Common myeloid progenitor, CD34-positive (primary cell): ENCODE measurements at places on chromosomes 11 and 22.

- DNase-seq: peak; percentile 29
Measured at GRCh38 chr11:117232911-117233409, 489 bp downstream of the RNF214 start.

GRCh38 chr11:2883640-2883978 lies 2.0 kb downstream of the CDKN1C start:
- DNase-seq: no peak

GRCh38 chr11:130772266-130773227 lies 143.7 kb downstream of the SNX19 start:
- peak; percentile 21 for DNase-seq

- DNase-seq: no peak
Measured at GRCh38 chr22:22752556-22753477, 108.4 kb downstream of the GGTLC2 start.

GRCh38 chr11:134558258-134558835 lies 146.3 kb upstream of the B3GAT1 start:
- no peak for DNase-seq

GRCh38 chr11:94117197-94117574 lies 11.5 kb upstream of the PANX1 start:
- DNase-seq: no peak

DNA sequence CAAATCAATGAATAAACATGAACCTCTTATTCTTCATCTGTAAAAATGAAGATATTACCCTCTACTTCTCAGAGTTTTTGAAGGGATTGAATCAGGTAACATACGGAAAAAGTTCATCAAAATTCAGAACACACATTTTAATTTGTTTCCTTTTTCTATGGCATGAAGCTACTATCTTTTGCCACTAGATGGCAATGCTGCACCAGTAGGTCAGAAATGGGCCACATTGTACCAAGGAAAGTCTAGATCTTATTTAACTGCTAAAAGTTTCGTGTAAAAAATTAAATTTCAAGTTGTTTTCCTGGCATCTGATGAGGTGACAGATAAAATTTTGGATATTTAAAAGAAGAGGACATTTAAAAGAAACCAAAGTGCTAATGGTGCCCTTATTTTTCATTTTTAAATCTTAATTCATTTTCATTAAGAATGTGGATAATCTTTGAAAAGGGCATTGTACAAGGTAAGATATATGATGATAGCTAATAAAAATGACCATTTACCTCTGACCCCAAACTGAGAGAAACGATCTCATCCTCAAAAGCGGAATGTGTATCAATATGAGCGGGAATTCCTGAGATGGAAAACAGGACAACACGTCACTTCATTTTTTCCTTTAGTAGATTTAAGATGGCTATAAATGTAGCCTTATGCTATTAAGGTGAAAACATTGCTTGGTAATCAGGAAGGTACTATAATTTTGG lies 16.1 kb downstream of the ALKBH8 start:
- DNase-seq: peak; percentile 60

DNA sequence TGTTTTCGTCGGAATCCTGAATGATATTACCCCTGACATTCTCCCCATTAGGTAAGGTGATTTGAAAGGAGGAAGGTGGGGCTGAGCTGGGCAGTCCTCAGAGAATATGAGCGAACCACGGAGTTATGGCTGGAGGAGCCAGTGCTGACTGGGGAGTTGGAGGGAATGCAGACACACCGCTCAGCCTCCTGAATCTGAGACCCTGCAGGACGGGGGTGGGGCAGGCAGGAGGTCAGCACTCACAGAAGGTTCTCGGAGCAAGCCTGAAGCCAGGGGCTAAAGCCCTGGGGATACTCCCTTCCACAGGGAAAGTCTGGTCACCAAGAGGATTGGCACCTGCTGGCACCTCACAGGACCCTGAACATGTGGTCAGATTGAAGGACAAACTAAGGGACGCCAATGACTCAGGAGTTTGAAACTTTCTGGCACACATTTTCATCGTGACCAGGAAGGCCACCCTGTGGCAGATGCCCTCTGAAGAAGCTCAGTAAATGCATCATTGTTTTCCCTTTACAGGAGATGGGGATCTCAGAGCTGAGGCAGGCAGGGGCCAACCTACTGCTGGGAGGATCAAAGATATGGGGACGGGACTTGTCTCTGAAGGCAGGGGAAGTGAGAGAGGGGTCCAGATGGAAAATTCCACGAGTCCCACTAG lies 26.9 kb upstream of the FCHSD2 start:
- DNase-seq: no peak
